Pons (tissue), 1 donor: ENCODE measurements at places on chromosomes 7 and 10.

DNA sequence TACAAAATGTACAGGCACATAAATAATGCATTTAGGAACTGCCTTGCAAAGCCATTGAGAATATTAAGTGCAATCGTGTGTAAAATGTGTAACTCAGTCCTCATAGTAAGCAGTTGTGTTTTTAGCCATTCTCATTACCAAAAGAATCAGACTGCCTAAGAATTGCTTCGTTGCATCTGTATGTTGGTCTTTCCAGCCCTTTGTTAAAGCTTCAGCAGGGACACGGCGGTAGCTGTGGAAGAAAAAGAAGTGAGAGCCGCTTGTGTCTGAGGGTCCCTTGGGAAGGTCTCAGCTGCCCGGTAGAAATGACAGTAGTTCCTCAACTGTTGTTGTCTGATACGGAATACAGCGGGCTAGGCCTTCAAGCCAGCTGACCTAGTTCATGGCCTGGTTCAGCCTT, 22.8 kb upstream of the ACSL5 start:
- no peak for DNase-seq

GRCh38 chr7:129952653-129953560, at the start of gene UBE2H:
Gene UBE2H, minus strand, starts transcription at chr7:129952960. Its CDS starts 405 bp downstream, at chr7:129952555.
- peak; percentile 96 for DNase-seq

- no peak for DNase-seq
These were observed 375.9 kb downstream of the NEBL start for GRCh38 chr10:20521186-20521585.

DNA sequence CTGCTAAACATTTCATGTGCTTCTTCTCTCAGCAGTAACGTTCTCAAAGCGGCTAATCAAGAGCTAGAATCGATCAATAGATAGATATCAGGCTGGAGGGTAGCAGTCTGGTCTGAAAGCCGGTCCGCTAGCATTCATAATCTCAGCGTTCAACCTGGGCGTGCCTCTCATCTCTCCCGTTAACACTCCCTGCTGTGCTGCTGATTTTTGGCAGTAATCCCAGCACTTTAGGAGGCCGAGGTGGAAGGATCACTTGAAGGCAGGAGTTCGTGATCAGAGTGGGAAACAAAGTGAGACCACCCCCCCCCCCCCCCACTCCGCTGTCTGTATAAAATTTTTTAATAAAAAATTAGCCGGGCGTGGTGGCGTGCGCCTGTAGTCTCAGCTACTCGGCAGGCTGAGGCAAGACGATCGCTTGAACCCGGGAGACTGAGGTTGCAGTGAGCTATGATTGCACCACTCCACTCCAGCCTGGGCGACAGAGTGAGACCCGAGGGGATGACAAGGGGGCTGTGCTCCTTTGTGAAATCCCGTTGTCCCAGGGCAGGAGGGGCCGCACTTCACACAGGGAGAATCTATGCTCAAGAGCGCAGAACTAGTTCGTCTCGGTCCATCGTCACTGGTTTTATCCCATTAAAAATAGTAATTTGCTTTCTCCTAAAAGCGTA, 624 bp upstream of the CEP55 start:
- DNase-seq, result no peak

DNA sequence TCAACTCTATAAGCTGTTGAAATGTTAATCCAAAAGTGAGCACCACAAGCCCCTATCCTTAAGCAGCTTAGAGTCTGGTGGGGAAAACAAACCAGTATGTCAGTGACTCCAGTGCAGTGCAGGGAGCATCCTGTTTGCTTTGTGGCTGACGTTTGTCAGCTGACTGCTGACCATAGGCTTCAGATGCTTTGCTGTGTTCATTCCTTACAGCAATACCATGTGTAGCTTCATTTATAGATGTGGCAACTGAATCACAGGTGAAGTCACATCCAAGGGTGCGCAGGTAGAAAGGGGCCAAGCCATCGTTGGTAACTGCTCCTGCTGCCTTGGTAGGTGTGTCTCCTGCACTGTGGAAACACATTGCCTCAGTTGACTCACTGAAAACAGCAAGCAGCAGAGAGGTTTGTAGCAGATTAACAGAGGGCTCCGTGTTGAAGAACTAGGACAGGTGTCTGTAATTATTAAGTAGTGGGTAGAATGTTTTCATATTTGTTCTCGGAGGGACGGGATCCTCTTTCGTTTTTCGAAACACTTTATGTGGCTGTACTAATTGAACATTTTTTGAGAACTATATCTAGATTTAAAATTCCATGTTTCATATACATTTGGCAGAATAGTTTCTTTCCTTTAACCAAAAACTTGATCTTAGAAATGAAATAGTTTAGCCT, 2.0 kb downstream of the INSIG1 start:
- peak; percentile 78 for DNase-seq

- DNase-seq, result no peak
These were observed 14.2 kb upstream of the POR start for GRCh38 chr7:75900617-75901315.

DNA sequence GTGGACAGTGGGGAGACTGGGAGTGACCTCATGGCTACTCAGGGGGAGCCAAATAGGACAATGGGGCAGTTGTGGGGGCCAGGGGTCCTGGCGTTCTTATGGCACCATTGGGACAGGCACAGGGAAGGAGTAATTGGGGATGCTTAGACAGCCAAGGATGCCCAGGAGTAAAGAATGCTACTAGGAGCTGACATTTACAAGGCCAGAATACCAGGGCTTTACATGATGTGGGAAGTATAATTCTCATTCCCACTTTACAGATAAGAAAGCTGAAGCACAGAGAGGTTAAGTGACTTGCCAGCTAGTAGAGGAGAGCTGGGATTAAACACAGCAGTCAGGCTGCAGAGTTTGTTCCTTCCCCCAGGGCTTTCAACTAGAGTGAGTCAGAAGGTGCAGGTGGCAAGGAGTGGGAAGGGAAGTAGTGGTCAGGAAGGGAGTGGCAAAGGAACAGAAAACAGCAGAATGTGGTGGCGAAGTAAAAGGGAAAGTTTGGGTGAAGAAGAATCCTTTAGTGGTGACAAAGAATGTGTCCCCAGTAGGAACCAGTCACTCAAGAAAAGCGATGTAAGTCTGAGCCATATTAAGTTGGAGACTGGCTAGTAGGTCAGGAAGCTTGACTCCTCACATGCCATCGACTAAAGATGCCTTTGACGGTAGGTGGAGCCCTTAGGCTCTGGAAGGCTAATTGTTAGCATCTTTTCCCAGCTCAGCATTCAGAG, 32.8 kb downstream of the CPVL start:
- DNase-seq, result peak; percentile 70

GRCh38 chr10:10527861-10528562, 489.7 kb upstream of the CELF2 start:
- no peak for DNase-seq

DNA sequence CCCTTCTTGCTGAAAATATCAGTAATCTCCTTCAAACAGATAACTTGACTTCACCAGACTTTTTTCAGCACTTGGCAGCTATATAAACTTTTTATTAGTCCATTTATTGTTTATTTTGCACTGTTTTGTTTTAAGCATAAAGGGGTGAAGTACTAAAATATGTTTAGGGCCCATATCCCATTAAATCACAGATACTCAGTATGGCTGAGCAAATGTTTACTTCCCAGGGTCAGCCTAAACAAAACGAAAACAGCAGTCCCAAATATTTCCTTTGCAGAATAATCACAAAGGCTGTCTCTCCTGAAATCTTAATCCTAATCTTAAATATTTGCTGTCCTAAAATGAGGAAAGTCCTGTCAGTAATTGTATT, 649.6 kb downstream of the TNS3 start:
- DNase-seq, result no peak

GRCh38 chr10:8133146-8133545, 78.7 kb downstream of the GATA3 start:
- no peak for DNase-seq

- DNase-seq, result no peak
These were observed 729.8 kb downstream of the LRMDA start for GRCh38 chr10:76161301-76161582.

DNA sequence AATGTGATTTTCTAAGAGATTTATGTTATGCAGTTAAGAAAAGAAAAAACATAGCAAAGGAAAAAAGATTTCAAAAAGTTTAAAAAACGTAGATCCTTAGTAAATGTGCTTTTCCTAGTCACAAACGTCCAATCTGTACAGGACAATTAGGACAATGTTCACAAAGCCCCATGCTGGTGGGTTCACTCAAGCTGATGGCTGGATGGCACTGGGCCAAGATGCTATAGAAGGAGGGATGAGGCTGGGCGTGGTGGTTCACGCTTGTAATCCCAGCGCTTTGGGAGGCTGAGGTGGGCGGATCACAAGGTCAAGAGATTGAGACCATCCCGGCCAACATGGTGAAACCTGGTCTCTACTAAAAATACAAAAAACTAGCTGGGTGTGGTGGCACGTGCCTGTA, 22.1 kb downstream of the SVIL start:
- no peak for DNase-seq

DNA sequence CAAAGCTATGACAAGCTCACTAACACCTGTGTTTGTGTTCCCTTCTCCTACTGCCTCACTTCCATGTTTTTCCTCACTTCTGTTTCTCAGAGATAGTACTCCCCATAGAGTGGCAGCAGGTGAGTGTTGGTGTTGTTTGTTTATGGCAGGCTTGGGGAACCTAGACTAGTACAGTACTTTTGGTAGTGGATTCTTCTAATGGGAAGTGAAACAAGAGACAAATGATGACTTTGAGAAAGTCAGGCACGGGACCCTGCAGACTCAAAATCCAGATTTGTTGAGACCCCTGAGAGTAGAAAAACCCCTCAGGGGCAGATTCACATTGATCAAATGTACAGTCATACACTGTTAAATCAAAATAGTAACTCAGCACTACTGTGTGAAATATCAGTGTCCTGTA, 6.4 kb upstream of the CFAP69 start:
- DNase-seq, result no peak

GRCh38 chr10:17841050-17841449, 31.9 kb downstream of the MRC1 start:
- no peak for DNase-seq

- DNase-seq, result no peak
These were observed 5.1 kb upstream of the CCZ1B start for GRCh38 chr7:6831018-6831725.

GRCh38 chr7:74254858-74255379, 720 bp upstream of the RFC2 start:
- no peak for DNase-seq

GRCh38 chr10:116691635-116692034, 50.7 kb downstream of the HSPA12A start:
- no peak for DNase-seq

DNA sequence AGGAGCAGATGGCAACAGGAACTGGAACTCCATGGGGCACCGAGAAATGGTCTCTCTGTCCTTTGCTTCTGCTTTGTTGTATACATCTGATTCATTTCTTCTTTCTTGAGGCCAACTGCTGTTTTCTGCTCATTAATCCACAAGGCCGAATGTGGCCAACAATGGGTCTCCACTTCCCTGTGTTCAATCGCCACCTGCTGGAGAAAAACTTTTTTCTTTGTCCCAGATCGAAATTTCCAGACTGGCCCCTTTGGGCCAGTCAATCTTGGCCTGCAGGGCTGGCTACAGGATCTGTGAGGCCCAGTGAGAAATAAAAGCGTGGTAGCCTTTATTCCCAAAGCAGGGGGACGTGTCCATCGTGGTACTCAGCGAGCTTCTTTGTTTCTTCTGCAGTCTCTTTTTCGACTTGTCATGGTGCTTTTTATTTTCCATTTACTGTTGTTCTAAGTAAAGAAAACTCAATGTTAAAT, 58.8 kb downstream of the PARP12 start:
- DNase-seq, result peak; percentile 42

GRCh38 chr7:258476-259190, 31.3 kb upstream of the FOXL3 start:
- DNase-seq, result no peak

GRCh38 chr7:29748286-29749099, 57.8 kb upstream of the WIPF3 start:
- DNase-seq, result peak; percentile 76

DNA sequence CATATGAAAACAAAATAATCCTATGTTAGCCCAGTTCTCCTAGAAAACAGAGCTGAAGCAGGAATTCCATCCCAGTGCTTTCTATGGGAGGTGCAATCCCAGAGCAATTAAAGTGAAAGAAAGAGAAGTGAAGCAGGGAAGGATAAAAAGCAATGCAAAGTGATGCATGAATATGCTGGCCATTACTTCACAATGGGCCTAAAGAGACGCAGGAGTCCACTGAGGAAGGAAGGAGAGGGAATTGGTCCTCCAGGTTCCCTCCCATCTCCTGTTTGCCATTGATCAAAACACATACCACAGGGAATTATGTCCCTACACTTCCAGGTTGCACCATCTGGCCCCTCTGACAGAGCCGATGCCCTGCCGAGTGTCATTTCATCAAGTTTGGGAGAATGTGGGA, 392.2 kb upstream of the NFE2L3 start:
- DNase-seq, result no peak

DNA sequence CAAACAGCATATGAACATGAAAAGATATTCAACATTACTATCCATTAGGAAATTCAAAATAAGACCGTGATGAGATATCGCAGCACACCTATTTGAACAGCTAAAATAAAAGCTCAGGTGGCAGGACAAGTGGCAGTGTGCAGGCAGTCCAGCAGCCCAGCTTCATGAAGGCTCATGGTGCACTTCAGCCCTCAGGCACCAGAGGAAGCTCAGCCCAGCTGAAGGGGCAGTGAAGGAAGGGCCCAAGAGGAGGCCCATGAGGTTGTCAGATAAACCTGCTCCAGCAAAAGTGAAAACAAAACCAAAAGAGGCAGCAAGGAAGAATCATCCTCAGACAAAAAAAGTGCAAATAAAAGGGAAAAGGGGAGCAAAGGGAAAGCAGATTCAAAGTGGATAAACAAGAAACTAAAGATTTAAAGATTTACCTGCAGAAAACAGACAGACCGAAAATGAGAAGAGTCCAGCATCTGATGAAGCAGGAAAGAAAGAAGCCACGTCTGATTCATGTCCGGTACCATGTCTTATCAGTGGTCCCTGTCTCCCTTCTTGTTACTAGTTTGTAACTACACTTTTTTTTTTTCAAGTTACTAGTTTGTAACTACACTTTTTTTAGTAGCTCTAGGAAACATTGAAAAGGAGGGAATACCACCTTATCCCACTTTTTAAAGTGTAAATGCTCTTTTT, 15.0 kb upstream of the FAM24B start:
- DNase-seq, result no peak

DNA sequence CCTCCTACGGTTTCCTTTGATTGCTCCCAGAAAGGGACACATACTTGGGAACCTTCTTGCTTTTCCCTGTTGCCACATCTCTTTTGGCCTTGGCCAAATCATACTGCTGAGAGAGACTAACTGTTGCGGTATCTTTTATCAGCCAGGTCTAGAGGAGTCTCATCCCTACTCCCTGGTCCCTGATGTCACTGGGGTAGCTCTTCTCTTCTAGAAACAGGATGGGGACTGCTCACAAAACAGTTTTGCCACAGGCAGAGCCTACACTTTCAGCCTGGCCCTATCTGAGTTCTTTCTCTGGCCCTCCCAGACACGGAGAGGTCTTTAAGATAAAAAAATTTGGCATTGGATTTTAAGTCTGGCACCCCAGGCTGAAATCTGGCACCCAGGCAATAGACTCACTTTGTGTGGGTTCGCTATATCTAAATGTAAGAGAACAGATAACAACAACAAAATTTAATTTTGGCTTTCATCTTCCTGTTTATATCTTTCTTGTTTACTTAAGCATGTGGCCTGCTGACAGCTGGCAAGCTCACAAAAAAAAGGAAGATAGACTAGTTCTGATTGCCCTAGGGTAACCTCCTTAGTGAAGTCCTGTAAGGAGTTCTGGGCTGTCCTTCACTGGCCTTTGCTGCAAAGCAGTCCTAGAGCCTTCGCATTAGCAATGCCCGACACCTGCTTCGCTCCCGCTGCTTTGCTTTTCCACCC, 228.3 kb upstream of the NPVF start:
- DNase-seq, result no peak

GRCh38 chr10:104066945-104067344, 18.7 kb downstream of the COL17A1 start:
- DNase-seq, result no peak
